ENCODE measurements at places on chromosomes 3 and 15.
A peak's percentile ranks its signal among the peaks of the same experiment; 100 is the strongest.

DNA sequence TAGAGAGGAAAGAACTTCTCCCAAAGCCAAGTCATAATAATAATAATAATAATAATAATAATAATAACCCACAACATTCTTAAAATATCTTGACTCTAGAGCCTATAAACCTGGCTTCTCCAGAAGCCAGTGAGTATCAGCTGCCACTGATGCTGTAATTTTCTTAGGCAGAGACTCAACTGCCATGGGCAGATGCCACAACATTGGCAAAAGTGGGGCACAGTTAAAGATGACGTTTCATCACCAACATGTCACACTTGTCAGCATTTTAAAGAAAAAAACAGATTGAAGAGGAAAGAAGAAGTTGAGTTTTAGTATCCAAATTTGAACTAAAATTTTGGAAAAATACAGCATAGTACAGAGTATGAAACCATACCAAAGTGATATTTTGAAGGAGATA is 265.0 kb downstream of the ZMAT3 start:
- no peak for DNase-seq

- DNase-seq = no peak
Measured at GRCh38 chr3:177935047-177935446, 601.2 kb upstream of the KCNMB2 start.

- no peak for DNase-seq
Measured at GRCh38 chr3:3316521-3316920, 137.0 kb upstream of the CRBN start.

DNA sequence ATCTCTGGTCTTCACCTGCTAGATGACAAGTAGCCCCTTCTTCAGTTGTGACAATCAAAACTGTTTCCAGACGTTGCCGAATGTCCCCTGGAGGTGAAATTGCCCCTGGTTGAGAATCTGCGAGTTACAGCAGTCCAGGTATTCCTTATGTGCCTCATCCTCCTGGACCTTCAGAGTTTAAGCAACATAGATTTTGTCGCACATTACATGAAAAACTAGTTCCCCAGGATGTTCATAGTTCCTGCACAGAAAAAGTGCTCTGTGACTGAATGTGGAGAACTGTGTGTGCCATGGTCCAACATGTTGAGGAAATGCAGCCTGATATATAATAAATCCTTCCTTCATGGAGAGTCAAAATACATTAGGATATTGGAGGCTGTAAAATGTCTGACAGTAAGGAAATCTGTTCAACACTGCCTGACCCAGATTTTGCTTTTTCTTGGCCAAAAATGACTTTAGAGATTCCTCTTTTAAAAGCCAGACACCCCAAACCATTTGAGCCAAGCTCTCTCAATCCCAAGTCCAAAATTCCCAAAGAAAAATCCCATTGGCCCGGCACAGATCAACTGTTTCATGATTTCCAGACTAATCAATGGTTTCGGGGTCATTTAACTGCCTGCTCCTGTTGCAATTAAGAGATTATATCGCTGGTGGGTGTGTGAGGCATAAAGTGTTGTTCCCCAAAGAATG is 20.4 kb upstream of the SHC4 start:
- no peak for DNase-seq

GRCh38 chr3:36813305-36813704 is 49.0 kb upstream of the DCLK3 start:
- no peak for DNase-seq

DNA sequence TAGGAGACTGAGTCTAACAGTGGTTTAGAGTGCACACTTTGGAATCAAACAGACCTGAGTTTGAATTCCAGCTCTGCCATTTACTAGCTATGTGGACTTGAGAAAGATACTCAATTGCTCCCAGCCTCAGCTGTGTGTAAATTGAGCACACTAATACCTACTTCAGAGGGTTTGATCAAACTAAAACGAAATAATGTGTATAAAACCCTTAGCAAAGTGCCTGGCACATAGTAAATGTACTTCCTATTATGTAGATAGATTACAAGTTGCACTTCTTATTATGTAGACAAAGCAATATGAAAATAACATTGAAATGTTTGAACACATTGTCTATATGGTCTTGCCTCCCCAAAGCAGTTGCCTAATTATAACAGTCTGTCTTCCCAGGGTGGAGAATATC is 180.6 kb downstream of the ANXA2 start:
- DNase-seq = no peak

- DNase-seq = no peak
Measured at GRCh38 chr3:183210862-183211341, 42.2 kb upstream of the B3GNT5 start.

DNA sequence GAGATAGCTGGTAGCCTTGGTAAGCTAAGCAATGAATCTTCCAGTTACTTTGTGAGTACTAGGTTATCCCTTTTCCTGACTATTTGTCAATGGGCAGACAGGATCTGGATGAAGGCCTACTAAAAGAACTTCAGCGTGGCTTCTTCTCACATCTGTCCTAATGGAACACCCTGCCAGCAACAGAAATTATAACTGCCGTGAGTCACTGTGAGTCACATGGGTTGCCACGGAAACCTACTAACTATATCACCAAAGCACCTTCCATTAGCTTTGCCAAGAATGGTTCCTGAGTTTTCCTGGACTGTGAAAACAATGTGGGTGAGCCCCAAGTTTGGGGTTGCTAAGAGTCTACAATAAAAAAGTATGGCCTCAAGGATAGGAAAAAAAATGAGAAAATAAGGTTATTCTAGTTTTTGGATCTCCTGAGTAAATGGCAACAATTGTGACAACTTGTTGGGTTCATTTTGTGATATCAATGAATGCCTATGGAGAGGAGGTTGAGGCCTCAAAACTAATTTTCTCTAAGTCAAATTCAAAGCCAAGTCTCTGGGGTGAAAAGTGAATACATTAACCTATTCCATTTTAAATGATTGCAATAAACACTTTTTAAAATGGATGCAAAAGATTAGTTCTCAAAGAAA is 195.1 kb upstream of the ICE2 start:
- no peak for DNase-seq

DNA sequence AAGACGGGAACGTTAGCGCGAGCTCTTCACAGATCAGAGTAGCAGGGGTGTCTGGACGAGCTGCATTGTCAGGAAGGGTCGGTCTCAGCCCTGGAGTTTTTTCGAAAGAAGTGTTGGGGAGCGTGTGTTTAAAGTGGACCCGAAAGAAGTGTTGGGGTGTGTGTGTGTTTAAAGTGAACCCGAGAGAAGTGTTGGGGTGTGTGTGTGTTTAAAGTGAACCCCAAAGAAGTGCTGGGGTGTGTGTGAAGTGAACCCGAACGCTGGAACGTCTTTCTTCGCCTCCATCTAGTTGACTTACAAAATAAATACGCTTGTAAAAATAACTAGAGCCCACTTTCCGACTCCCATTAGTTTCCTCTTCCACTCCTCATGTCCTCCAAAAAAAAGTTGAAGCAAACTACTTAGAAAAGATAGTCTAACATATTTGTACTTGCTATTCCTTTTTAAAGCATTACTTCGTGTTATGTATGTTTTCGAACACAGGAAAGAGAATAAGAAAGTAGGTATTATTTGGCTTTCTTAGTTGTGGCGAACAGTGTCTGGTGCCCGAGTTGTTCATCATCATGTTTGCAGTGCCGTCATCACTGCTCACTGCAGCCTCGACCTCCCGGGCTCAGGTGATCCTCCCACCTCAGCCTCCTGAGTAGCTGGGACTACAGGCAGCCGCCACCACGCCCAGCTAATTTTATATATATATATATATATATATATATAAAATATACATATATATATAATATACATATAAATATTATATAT is 1.0 kb downstream of the LRCH3 start:
- DNase-seq = no peak

GRCh38 chr3:71285086-71285485 is 298.4 kb downstream of the FOXP1 start:
- DNase-seq = no peak

- peak; percentile 45 for DNase-seq
Measured at GRCh38 chr15:39623529-39623931, 42.7 kb downstream of the THBS1 start.

GRCh38 chr15:28022181-28022580 is 76.9 kb downstream of the OCA2 start:
- no peak for DNase-seq

GRCh38 chr15:29799859-29800258 is 22.4 kb downstream of the TJP1 start:
- no peak for DNase-seq

- no peak for DNase-seq
Measured at GRCh38 chr3:183634707-183635106, 716 bp upstream of the KLHL24 start.

- no peak for DNase-seq
Measured at GRCh38 chr15:81914734-81915256, 131.0 kb downstream of the MEX3B start.

DNA sequence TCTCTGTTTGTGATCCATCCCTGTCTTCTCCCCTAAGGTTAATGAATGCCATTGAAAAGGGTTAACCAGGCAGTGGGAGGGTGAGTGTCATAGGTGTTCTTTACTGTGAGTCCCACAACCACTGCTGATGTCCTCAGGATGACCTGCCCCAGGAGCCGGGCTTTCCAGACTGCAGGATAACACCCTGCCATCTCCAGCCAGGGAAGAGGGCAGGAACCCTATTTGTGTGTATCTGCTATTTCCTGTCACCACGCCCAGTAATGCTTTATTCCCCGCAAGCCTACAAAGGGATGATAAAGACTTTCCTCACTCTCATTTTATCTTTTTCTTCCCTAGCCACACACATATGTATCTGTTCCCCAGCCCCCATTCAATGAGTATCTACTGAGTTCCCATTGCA is 15.6 kb upstream of the CTXND1 start:
- DNase-seq = no peak

DNA sequence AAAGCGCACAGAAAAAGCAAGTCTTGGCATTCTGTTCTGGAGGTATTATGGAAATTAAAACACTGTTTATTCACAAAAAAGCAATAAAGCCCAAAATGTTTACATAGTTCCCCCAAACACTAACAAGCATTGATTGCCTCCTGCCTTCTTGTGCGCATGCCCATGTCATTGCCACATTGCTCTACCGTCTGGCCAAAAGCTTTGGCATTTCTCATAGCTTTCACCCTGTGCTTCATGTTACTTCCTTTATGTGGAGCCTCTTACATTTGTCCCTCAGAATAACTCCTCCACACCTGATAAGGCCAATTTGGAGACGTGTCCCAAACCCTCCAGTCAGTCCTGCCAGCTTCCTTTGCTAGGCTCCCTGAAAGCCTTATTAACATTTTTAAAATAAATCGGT is 680.8 kb downstream of the GBE1 start:
- no peak for DNase-seq

DNA sequence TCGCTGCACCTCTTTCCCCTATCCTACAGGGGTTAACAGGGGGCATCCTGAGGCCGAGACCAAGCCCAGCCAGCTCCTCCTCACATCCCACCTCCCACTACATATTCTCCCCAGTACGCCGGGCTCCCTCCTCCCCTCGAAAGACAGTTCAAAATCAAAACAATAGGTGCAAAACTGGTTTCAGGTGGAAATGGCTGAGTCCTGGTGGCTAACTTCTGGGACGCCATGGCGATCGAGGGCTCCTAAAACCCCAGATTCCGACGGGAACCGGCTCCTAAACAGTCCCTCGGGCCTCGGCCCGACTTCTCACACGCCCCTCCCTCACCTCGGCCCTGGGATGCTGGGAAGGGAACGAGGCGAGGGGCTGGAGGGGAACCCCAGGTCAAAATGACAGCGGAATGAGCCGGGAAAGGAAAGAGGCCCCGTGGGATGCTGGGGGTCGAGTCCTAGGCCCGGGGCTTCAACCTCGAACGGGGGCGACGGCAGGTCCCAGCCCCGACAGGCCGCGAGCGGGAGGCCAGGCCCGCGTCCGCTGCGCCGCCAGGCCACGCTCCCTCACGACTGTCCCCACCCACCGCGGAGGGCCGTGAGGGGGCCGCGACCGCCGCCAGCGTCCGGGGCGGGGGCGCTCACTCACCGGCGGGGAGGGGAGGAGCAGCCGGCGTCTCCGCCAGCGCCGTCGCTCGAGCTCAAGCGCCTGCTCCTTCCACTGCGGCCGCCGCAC is 492 bp downstream of the TMCC1 start:
- DNase-seq = peak; percentile 19

GRCh38 chr3:45554006-45554666 is 40.4 kb upstream of the LIMD1 start:
- DNase-seq = no peak

GRCh38 chr3:20340324-20340928 is 154.4 kb upstream of the SGO1 start:
- DNase-seq = peak; percentile 40

- DNase-seq = peak; percentile 28
Measured at GRCh38 chr3:5426094-5426883, 238.8 kb downstream of the EDEM1 start.

GRCh38 chr3:46965151-46965550 is 11.4 kb downstream of the CCDC12 start:
- no peak for DNase-seq

- no peak for DNase-seq
Measured at GRCh38 chr15:91965501-91966193, 112.1 kb downstream of the SLCO3A1 start.

DNA sequence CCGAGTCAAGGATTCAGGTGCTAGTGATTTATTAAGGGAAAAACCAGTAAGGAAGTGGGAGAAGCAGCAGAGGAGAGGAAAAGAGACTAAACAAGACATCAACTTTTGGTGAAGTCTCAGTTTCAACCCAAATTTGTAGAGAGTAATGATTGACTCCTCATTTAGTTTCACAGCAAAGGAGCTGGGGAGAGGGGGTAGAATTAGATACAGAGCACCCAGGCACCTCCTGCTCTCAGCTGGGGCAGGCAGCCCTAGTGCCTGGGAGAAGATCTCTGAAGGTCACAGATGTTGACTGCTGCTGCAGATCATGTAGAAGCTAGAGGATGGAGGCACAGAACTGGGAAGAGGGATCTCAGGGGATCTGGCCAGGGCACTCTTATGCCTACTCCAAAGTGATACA is 29.1 kb downstream of the RPL39L start:
- no peak for DNase-seq

DNA sequence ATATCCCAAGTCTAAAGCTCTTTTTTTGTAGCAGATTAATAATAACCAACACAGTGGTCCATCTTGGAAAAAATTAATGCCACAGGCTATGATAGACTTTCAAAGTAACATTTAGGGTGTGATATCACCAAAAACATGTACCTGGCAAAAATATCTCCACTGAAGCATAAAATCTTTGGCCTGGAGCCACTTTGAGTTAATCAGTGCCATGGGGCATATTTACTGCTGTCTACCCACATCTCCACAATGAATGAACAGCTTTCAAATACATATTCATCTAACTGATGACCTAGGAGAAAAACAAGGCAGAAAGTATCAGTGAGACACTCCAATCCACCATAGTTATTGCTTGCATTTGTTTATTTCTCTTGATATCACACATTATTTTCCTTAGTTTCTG is 296.0 kb upstream of the MDFIC2 start:
- DNase-seq = no peak

- DNase-seq = no peak
Measured at GRCh38 chr3:15399970-15400369, 27.4 kb downstream of the METTL6 start.

DNA sequence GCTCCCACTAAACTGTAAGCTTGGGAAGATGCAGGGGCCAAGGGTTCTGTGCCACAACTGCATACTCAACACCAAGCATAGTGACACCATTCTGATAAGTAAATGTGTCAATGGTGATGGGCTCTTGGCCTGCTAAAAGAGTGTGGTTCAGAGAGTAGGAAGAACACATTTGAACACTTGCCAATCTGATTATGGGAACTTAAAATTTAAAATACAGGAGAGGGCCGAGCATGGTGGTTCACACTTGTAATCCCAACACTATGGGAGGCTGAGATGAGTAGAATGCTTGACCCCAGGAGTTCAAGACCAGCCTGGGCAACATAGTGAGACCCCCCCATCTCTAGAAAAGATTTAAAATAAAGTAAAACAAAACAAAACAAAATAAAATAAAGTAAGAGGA is 34.1 kb downstream of the PTPN9 start:
- DNase-seq = no peak

- DNase-seq = no peak
Measured at GRCh38 chr3:120304616-120305015, 19.6 kb upstream of the GPR156 start.

Measured in activated T-helper 2 cell treated with anti-CD3 and anti-CD28 coated beads, Interferon-gamma antibody, Interleukin-2, Interleukin-4, amounts not matched to agents 10 μg/mL and 5 μg/mL and 100 μg/mL, durations not matched to agents 14 hours and 24 hours and 36 hours (primary cell).